ENCODE measurements at places on chromosomes 2 and 18.
A peak's percentile ranks its signal among the peaks of the same experiment; 100 is the strongest.

- peak; percentile 34 for DNase-seq
Observed at GRCh38 chr2:177295484-177295883, 31.0 kb upstream of the NFE2L2 start.

- DNase-seq: peak; percentile 61
Observed at GRCh38 chr2:218748741-218749441, 33.1 kb upstream of the CYP27A1 start.

GRCh38 chr2:26080356-26080755 is 46.5 kb downstream of the RAB10 start:
- no peak for DNase-seq

GRCh38 chr2:7237466-7237865 is 320.3 kb downstream of the RNF144A start:
- no peak for DNase-seq

GRCh38 chr2:218823196-218823855 is 8.3 kb downstream of the PRKAG3 start:
- no peak for DNase-seq

DNA sequence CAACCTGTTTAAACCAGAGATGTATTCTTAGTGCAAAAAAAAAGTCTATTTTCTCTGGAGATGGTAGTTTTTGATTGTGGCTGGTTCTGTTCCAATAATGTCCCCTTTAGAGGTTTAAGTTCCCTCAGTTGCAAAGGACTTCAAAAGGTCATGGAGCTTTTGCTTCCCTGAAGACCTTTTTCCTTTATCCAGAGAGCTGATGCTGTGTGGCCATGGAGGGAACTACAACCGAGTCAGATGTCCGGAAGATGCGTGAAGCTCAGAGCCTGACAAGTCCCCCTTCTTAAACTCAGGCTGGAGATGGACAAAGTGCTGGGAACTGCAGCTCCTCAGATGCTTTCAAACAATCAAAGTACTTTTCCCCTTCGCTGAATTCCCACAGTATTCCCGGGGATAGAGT is 176.1 kb downstream of the TMEM18 start:
- no peak for DNase-seq

- peak; percentile 85 for DNase-seq
Observed at GRCh38 chr2:187842978-187843847, 289.0 kb upstream of the TFPI start.

Data from hepatocyte (in vitro differentiated cells).